ENCODE measurements at places on chromosomes 16 and 17.

GRCh38 chr17:75271233-75271954 is 363 bp upstream of the MIF4GD start:
- DNase-seq = peak; percentile 75

- peak; percentile 43 for DNase-seq
Observed at GRCh38 chr17:76909971-76910760, 42.0 kb downstream of the MGAT5B start.

GRCh38 chr16:30368122-30368791 is 2.0 kb downstream of the TBC1D10B start:
- DNase-seq = peak; percentile 61

DNA sequence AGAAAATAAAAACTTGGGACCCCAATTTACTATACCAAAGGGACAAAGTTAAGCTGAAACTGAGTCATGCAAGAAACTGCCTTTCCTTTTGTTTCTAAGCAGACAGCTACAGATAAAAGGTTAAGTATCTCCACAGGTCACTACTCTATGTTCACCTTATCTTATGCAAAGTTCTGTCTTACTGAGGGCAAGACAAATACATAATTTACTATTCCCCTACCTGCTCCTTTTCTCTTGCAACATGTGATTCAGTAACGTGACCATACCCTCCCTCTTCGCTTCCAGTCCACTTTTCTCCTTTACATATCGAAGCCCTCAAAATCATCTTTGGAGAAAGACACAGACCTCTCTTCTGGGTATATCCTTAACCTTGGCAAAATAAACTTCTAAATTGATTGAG is 42.3 kb downstream of the SCPEP1 start:
- no peak for DNase-seq

- no peak for DNase-seq
Observed at GRCh38 chr17:64150237-64151015, 20.5 kb upstream of the ERN1 start.

GRCh38 chr16:49716339-49716934 is 139.5 kb downstream of the ZNF423 start:
- DNase-seq = no peak

- peak; percentile 92 for DNase-seq
Observed at GRCh38 chr17:82716203-82717010, at the start of gene FN3KRP. TSS of gene FN3KRP (plus strand) at chr17:82716706. CDS start at chr17:82716756, 50 bp downstream.

GRCh38 chr16:55717326-55717725 is 61.5 kb downstream of the SLC6A2 start:
- DNase-seq = no peak

- DNase-seq = peak; percentile 88
Observed at GRCh38 chr17:50661795-50662391, 27.2 kb downstream of the ABCC3 start.

DNA sequence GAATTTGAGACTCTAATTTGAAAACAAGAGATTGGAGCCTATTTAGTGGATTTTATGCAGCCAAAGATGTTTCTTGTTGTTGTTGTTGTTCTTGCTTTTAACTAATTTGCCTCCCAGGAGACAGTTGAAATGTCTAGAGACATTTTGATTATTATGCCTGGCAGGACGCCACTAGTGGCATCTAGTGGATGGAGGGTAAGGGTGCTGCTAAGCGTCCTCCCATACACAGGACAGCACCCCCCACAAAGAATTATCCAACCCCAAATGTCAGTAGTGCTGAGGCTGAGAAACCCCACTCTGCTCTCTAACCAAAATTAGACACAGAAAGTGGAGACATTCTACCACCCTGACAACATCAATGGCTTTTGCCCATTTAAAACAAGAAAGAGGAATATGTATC is 15.4 kb upstream of the HSBP1 start:
- DNase-seq = no peak

DNA sequence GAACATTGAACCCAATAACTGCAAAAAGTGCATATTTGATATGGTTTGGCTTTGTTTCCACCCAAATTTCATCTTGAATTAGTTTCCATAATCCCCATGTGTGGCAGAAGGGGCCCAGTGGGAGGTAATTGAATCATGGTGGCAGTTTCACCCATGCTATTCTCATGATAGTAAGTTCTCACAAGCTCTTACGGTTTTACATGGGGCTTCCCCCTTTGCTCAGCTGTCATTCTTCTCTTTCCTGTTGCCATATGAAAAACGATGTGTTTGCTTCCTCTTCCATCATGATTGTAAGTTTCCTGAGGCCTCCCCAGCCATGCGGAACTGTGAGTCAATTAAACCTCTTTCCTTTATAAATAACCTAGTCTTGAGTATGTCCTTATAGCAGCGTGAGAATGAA is 127.6 kb downstream of the CHD9NB start:
- no peak for DNase-seq

DNA sequence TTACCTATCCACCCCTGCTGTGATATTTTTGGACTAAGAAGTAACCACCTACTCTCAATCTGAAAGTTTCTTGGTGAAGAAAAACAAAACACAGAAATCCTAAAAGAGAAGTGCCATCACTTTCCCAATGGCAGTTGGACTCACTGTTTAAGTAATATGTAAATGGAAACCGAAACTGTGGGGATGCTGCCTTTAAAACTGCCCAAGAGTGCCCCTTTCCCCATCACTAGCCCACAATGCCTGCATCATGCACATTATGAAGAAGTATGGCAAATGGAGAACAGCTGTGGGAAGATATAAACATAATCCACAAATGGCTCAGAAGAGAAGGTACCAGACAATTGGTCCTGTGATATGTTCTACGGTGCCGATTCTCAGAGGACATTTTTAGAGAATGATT is 33.5 kb upstream of the SLC6A2 start:
- no peak for DNase-seq

DNA sequence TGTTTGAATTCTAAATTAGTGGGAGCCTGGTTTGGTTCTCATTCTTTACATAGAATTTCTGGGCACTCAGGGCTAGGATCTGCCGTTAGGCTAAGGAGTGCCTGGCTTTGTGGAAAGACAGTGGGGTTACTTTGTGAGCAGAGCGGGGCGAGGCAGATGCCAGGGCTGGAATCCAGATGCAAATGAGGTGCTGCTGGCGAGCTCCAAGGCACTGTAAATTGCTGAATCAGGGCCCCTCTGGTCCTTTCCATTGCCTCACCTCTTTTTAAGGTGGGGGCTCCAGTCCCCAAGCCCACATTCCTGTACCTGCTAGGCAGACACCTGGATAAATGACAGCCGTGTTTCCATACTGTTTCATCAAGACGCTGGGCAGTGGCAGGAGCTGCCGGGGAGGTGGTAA is 33.8 kb downstream of the PIPOX start:
- DNase-seq = no peak

- DNase-seq = no peak
Observed at GRCh38 chr17:37725601-37726146, 19.2 kb downstream of the HNF1B start.

DNA sequence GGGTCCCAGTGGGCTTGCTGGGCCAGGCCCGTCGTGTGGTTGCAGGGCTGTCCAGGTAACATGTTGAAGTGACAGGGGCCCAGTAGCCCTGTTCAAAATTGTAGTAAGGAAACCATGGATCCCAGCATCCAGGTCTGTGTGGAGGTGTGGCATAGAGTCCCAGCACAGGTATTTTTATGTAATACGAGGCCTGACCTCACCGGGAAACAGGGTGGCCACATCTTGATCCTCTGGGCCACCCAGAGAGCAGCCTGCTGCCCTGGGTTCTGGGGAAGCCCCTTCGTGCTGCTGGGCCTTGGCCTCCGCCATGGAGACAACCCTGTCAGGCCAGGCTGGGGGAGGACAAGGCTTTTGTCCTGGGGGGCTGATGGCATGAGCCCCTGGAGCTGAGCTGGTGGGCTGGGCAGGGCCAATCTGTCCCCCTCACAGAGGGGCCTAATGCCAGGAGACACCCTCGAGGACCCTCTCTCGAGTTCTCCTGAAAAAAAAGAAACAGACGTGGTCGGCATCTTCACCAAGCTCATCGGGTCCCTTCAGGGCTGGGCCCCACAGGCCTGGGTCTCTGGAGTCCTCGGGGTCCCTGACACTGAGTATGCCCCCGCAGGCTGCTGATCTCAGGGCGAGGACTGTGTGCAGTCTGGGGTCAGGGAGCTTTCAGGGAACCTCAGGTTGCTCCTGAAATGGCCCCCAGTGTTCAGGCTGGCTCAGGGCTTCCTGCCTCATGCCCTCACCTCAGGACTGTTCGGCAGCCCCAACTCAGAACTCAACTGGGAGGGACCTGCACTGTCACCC is 47.8 kb downstream of the TNFRSF13B start:
- DNase-seq = no peak

GRCh38 chr17:39402890-39403605 is 1.6 kb upstream of the FBXL20 start:
- no peak for DNase-seq

DNA sequence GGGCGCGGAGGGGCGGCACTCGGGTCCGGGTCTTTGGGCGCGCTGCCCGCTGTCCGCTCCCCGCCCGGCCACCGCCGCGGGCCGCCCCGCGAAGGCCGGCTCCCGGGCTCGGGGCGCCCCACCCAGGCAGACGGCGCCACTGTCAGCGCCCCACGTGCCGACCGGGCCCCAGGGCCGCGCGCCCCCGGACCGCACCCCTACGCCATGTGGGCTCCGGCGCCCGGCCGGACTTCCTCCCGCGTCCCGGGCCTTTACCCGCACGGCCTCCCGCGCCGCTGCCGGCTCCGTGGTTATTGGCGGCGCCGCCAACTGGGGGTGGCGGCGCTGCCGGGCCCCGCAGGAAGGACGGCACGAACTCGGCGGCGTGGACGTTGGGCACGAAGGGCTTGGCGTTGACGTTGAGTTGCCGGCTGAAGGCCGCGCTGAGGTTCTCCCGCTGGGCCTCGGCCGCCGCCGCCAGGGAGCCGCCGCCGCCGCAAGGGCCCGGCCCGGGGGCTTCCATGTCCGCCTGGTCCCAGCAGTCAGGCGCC is 577 bp downstream of the GSPT1 start:
- DNase-seq = peak; percentile 17

DNA sequence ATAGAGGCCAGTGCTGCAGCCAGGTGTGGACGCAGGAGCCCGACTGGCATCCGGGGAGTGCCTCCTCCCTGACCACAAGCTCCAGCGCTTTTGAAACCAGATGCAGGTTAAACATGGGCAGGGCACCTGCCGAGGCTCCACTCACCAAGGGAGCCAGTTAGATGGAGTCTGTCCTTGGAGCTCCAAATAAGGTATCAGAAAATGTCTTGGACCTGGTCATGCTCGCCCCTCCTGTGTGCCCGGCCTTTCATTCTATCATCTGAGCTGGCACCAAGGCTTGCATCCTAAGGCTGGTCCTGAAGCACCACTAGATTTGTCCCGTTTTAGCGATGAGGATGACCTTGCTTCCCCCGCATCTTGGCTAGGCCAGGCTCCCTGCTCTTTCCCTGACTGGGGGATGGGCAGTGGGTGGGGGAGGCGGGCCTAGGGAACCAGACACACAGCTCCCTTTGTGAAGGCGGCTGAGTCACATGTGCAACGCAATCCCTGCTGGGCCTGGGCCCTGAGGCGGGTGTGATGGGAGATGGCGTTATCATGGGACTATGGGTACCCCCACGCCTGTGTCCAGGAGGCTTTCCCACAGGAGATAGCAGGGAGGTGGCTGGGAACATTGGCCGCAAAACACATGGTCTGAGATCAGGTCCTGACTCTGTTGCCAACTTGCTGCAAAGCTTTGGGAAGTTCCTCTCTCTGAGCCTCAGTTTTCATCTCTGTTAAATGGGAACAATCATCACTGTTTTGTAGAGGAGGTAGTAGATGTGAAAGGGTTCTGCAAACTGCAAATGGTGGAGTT is 5.0 kb upstream of the ADGRG1 start:
- DNase-seq = peak; percentile 63

- no peak for DNase-seq
Observed at GRCh38 chr16:81435103-81435502, 9.5 kb upstream of the CMIP start.

DNA sequence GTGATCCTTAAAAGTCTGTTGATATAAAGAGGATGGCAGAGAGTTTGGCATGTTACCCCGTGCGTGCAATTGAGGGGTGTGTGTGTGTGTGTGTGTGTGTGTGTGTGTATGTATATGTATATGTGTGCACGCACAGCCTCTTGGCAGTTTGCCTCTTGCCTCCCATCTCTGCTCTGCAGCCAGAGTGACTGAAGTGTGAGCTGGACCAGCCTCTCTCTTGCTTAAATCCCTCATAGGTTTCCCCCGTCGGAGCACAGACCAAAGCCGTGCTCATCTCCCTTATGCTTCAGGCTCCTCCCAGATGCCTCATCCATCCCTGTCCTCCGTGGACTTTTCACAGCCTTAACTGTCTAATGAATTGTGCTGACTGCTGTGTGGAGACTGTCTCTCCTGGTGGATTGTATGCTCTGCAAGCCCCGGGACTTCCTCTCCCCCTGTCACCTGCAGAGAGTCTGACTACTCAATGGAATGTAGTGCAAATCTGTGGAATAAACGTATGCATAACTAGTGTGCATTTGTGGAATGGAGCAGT is 413.5 kb downstream of the CPPED1 start:
- no peak for DNase-seq

GRCh38 chr16:50857881-50858280 is 116.0 kb downstream of the CYLD start:
- DNase-seq = no peak

DNA sequence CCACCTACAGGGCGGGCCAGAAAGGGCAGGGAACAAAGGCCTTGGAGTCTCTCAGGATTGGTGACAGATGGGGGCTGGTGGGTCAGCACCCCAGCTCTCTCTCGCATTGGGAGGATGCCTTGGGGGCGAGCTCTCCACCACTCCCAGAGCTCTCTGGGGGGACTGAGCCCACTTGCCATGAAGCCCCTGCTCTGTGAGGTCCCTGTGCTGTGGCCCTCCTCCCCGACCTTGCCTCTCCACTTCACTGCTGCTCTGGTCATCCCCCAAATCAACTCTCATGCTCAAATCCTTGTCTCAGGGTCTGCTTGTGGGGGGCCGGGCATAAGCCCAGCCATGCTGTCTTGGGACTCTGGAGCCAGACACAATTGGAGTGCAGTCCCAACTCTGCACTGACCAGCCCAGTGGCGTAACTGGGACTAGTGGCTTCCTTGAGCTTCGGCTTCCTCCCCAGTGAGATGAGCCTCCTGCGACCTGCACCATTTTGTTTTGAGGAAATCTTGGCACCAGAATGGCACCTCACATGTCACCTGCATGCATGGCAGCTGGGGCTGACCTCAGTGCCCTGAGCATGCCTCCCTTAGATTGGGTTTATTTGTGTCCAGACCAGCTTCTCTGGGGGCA is 184.5 kb downstream of the IRF8 start:
- no peak for DNase-seq

- DNase-seq = no peak
Observed at GRCh38 chr16:1362807-1363206, 11.1 kb downstream of the GNPTG start.

- peak; percentile 52 for DNase-seq
Observed at GRCh38 chr16:6111390-6111789, 1013.8 kb upstream of the EEF2KMT start.

GRCh38 chr16:21560462-21560861 is 38.9 kb upstream of the METTL9 start:
- DNase-seq = no peak

- peak; percentile 78 for DNase-seq
Observed at GRCh38 chr16:87723226-87723623, 42.6 kb downstream of the KLHDC4 start.
